ENCODE measurements at places on chromosomes 11 and 22.

DNA sequence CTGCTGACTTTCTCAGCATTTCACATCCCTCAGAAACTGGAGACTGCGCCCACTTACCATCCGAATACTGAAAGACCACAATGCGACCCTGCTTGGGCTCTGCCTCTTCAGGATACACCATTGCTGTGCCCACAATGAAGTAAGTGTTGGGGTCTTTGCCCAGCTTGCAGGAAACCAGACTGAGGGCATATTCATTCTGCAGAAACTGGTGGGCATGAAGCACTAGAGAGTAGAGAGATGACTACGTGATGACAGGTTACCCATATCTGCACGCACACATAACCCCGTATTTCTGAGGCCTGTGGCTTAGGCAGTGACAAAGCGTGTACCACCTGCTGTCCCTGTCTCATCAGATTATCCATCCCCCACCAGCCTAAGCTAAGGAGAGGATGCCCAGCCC is 14.6 kb upstream of the VWCE start:
- no peak for DNase-seq

GRCh38 chr22:22074634-22075381 is 92.2 kb upstream of the TOP3B start:
- DNase-seq, result no peak

DNA sequence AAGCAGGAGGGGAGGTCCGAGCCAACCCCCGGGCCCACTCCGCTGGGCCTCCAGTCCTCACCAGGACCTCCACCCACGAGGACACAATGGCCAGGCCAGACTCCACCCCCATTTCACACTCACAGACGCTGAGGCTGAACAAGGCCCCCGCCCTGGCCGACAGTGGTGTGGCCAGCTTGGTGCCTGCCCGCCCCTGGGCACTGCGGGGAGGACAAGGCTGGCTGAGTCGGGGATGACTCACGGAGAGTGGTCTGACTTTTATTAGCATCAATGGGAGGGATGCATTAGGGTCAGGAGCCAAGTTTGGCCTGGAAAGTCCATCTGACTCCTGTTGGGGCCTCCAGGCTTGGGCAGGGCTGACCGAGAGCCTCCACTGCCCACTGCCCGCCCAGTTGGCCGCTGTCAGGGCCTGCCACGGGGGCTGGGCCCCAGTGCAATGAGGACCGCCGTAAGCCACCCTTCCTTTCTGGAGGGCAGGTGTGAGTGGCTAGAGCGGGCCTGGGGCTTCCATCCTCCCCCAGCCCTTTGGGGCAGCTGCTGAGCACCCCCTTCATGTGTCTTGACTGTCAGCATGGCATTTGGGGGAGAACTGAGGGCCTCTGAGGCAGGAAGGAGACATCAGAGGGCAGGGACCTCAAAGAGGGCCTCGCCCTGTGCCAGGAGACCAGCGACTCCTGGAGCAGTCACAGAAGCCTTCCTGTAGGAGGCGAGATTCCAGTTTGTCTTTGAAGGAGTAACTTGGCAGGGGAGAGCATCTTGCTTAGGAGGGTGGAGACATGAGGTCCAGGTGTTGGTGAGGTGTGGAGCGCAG is 10.6 kb downstream of the TSPAN32 start:
- DNase-seq, result no peak

DNA sequence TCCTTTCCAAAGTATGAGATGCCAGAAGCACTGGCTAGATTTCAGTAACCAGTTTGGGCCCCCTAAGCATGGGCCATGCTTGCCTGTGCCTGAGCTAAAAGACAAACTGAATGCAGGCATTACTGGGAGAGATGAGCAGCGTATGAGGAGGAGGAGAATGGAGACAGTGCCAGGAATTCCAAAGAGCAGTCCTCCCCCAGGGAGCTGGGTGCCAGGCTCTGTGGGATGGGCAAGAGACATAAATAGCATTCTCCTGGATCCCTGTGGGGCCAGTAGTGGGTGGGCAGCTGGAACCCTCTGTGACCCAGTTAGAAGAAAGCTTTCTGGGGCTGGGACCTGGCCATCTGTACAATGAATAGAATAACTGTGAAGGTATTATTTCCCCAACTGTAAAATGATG is 235.6 kb downstream of the KCNA4 start:
- no peak for DNase-seq

DNA sequence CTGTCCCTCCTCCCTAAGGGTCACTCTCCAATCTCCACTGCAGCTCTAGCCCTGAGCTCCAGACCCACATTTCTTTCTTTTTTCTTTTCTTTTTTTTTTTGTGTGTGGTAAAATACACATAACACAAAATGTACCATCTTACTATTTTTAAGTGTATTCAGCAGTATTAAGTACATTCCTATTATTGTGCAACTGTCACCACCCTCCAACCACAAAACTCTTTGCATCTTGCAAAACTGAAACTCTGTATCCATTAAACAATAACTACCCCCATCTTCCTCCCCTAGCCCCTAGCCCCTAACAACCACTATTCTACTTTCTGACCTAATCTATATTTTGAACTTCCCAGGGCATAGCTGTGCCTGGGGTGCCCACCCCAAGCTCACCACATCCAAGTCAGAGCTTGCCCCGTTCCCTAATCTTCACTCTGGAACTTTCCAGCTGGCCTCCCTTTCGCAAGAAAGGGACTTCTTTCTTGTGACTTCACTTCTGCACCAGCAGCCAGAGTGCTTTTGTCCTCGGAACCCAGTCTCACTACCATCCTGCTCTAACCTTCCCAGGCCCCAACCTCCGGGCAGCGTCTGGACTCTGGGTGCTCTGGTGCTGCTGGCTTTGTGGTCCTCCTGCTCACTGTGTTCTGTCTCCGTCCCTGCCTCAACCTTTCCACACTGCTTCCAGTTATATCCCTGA is 30.7 kb downstream of the PARVG start:
- DNase-seq, result no peak

GRCh38 chr22:26681395-26681821 is 24.0 kb downstream of the MIAT start:
- no peak for DNase-seq

GRCh38 chr22:30044369-30044768 is 35.9 kb upstream of the HORMAD2 start:
- DNase-seq, result no peak

GRCh38 chr11:47185305-47186075 is 744 bp downstream of the PACSIN3 start:
- no peak for DNase-seq

- DNase-seq, result no peak
Observed at GRCh38 chr11:2825889-2826678, 59.5 kb downstream of the CDKN1C start.

GRCh38 chr11:83471831-83472727 is 185.9 kb upstream of the CCDC90B start:
- DNase-seq, result no peak

- DNase-seq, result no peak
Observed at GRCh38 chr11:72808331-72808798, 5.8 kb upstream of the ATG16L2 start.

GRCh38 chr11:26904801-26905200 is 89.1 kb upstream of the FIBIN start:
- DNase-seq, result no peak

- no peak for DNase-seq
Observed at GRCh38 chr22:44550711-44551491, 52.9 kb upstream of the RTL6 start.

DNA sequence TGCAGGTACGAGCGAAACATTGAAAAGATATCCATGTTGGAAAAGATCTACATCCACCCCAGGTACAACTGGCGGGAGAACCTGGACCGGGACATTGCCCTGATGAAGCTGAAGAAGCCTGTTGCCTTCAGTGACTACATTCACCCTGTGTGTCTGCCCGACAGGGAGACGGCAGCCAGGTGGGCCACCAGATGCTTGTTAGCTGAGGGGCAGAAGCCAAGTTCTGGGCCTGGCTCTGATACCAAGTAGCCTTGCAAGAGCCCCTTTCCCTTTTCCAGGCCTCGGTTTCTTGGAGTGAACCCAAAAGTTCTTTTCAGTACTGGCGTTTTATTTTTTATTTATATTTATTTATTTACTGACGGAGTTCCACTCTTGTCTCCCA is 9.6 kb downstream of the F2 start:
- no peak for DNase-seq

GRCh38 chr11:75023446-75024067 is 34.8 kb downstream of the NEU3 start:
- DNase-seq, result no peak

DNA sequence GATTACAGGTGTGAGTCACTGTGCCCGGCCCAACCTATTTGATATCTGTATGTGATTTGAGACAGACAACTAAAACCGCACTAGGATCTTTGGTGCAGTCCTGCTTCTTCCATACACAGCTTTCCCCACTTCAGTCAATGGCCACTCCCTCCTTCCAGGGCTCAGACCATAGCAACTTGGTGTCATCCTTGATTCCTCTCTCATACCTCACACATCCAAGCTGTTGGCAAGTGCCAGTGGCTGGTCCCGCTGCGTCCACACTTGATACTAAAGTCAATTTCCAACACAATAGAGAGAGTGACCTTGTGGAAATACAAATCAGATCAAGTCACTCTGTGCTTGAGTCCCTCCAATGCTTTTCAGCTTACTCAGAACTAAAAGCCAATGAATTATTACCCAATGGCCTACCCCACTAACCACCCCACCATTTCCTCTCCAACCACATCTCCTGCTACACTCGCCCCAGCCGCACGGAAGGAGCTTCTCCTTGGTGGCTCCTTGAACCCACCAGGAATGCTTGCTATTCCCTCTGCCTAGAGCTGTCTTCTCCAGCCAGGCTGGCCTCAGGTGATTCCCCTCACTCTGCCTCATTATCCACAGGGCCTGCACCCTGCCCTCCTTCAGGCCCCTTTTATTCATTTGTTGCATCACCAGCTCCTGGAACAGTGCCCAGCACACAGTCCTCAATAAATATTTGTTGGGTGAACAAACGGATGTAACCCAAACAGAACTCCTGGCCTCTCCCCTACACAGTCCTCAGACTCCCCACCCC is 12.9 kb downstream of the ABTB2 start:
- DNase-seq, result no peak

DNA sequence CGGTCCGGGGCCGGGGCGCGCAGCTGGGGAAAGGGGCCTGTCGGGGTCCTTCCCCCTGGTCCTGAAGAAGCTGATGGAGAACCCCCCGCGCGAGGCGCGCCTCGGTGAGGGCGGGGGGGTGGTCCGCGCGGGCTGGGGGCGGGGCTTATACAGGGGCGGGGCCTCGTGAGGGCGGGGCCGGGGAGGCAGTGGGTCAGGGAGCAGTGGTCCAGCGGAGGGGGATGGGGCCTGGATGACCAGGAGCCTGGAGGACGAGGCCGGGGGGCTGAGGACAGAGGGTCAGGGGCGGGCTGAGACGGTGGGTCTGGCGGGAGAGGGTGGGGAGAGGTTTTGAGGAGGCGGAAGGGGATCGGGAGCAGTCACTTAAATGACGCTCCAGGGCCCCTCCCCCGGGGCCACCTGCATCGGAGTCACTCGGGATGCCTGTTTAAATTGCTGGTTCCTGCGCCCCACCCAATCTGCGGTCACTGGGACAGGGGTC is 396 bp downstream of the TEF start:
- no peak for DNase-seq

DNA sequence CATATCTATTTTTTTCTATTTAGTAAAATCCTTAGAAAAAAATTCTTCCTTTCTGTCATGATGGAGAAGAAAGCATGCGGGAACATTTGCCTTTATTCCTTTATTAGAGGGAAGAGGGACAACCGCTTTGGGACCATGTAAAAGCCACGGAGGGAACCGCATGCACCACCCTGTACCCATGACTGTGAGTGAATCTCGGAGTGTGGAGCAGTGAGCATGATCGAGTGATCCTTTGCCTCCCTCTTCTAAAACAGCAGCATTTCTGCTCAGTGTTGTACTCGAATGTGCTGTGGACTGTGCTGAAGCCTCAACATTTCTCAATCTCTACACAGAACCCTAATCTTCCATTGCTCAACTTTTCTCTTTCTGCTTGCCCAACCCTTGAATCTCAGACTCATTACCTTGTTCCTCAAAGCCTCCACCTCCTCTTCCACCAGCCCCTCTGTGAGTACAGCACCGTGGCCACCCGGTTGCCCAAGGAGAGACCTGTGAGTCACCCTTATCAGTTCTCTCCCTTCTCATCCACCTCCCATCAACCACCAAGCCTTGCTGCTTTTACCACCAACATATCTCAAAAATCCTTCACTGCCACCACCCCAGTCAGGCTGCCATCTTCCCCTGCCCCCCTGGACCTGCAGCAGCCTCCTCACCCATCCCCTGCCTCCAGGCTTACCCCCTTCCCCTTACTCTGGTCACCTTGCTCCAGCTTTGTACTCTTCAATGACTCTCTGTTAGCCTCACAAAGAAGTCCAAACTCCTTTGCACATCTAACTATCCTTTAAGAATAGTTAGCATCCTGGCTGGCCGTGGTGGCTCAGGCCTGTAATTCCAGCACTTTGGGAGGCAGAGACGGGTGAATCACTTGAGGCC is 103.1 kb downstream of the NAT10 start:
- DNase-seq, result no peak

GRCh38 chr22:47839595-47840227 is 1077.3 kb downstream of the TBC1D22A start:
- DNase-seq, result no peak

DNA sequence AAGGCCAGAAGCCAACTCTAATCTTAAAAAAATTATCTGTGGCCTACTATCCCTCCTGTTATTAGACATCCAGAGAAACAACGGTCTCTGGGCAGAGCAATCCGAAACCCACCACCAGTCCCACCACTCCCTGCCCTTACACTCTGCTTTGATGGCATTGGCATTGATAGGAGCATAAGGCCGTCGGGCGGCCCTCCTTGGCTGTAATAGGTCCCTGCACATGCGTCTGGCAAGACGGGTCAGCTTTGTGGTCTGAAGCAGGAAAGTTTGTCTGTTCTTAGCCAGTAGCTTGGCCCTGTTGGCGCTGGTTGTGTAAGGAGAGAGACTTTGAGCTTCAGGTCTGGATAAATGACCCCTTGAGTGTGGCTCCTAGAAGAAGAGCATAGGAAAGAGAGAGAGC is 3.8 kb upstream of the TUT1 start:
- DNase-seq, result no peak

GRCh38 chr11:118610773-118611432 is 3.5 kb downstream of the PHLDB1 start:
- no peak for DNase-seq

- no peak for DNase-seq
Observed at GRCh38 chr11:23884341-23884740, 612.5 kb upstream of the LUZP2 start.

GRCh38 chr22:27397036-27397953 is 404.3 kb downstream of the MN1 start:
- no peak for DNase-seq

DNA sequence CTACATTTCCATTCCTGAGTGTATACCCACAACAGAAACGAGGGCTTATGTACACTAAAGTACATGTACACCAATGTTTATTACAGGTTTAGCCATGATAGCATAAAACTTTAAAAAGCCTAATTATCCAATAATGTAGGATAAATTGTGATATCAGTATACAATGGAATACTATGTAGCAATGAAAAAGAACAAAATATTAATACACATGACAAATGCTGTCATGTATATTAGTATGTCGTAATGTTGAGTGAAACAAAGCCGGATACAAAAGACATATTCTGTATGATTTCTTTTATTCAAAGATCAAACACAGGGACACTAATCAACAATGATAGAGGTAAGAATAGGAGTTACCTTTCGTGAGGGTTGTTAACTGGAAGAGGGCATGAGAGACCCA is 2.7 kb downstream of the SAA4 start:
- DNase-seq, result no peak

GRCh38 chr22:29342577-29343312 is 27.2 kb upstream of the RASL10A start:
- DNase-seq, result no peak

Measured in SK-N-MC (cell line).